NCI-H2081 treated with DMSO at 0.1 percent for 48 hours (cell line): ENCODE measurements at places on chromosomes 3 and 15.

GRCh38 chr15:80591471-80591870, 103.6 kb upstream of the ABHD17C start:
- DNase-seq: no peak

DNA sequence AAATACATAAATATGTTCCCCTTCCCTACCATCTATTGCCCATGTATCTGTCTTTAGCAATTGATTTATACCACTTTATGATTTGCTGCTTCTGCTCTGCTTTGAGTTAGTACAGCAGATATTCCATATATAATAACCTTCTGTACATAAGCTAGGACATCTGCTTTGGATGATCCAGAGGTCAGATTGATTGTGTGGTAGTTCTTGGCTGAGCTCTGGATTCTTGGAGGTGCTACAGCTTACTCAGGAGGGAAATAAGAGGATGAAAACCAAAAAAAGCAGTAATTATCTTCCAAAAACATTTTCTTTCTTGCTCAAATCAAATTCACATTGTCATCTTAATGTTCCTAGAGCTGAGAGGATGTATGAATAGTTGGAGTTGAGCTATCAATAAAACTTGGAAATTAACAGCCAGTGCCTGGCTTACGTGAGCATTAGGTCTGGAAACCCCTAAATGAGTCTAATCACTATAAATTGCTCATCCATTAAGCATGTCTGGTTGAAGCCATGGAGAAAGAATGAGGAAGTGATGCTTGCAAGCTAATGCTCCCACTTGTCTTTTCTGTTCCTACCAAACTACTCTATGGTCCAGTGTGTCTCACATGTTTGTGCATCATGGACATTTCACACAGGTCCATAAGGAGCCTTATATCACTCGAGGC, 36.3 kb upstream of the TMEM42 start:
- no peak for DNase-seq

DNA sequence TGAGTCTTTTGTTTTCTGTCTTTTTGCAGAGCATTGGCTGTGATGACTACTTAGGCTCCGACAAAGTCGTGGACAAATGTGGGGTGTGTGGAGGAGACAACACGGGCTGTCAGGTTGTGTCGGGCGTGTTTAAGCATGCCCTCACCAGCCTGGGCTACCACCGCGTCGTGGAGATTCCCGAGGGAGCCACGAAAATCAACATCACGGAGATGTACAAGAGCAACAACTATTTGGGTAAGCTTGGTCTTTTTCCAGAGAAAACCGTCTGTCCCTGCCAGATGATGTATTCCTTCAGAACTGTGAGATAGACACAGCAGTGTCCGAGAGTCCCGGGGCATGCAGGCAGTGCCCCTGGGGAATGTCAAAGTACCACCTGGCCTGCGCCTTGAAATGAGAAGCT, 149.9 kb upstream of the NR2E3 start:
- DNase-seq: no peak

DNA sequence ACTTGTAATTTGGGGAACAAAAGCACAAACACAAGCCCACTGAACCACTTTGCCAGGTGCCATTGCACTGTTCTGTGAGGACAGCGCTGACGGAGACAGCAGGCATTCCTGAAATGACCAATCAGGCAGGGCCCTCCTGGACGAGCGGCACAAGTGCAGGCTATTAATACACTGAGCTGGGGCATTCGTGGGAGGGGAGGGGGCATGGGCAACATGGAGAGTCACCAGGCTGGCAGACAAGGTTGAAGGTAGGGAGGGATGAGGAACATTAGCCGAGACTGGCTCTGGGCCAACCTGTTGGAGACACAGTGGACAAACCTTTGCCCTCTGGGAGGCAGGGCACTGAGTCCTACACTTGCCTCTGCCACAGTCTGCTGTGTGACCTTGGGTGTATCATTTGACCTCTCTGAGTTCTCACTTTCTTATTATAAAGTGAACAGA, 45.6 kb downstream of the NOX5 start:
- no peak for DNase-seq

DNA sequence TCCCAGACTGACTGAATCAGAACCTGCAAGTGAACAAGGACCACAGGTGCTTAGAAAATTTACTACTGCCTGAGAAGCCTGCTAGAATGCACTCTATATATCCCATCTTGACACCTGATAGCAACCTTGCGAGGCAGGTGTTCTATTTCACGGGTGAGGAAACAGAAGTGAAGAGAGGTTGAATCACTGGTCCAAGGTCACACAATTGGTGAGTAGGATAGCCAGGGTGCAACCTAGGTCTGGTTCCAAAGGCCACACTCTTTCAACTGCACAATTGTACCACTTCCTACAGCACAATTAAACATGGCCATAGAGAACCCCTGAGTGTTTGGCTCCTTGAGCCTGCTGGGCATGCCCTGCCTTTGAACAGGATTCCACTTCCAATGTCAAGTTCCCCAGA, 87.0 kb downstream of the RAB11A start:
- no peak for DNase-seq

- DNase-seq: no peak
Observed at GRCh38 chr3:186932281-186933181, 2.2 kb downstream of the ST6GAL1 start.

GRCh38 chr15:80494351-80494751, 90.2 kb downstream of the ARNT2 start:
- DNase-seq: no peak

- no peak for DNase-seq
Observed at GRCh38 chr15:98712845-98713584, 64.7 kb downstream of the IGF1R start.

- DNase-seq: no peak
Observed at GRCh38 chr3:22908989-22909507, 294.1 kb upstream of the UBE2E2 start.

DNA sequence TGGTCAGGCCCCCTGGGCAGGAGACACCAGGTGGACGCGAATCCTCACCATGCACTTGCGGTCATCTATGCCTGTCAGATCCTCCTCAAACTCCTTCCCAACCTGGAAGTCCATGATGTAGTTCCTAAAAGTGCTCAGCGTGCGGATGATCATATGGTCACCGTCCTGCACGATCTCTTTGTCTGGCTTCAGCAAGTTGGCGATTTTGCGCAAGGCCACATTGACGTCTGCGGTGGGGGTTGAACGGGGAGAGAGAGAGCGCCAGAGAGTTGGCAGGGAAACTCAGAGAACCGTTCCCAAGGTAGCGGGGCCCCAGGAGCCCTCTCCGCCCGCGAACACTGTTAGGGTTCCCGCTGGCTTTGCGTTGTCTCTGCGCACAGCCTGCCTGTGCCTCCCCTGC, 809 bp downstream of the RBP1 start:
- peak; percentile 23 for DNase-seq

- DNase-seq: no peak
Observed at GRCh38 chr3:42081838-42082473, 9.2 kb upstream of the TRAK1 start.

GRCh38 chr3:179828738-179829137, 175.9 kb downstream of the USP13 start:
- DNase-seq: no peak

- no peak for DNase-seq
Observed at GRCh38 chr3:49173792-49174170, 2.4 kb downstream of the KLHDC8B start.
